Stimulated activated CD8-positive, alpha-beta memory T cell treated with anti-CD3 and anti-CD28 coated beads, Interleukin-7, amount 100 ng/mL, for 1 hour (primary cell): ENCODE measurements at places on chromosomes 2 and 18.

DNA sequence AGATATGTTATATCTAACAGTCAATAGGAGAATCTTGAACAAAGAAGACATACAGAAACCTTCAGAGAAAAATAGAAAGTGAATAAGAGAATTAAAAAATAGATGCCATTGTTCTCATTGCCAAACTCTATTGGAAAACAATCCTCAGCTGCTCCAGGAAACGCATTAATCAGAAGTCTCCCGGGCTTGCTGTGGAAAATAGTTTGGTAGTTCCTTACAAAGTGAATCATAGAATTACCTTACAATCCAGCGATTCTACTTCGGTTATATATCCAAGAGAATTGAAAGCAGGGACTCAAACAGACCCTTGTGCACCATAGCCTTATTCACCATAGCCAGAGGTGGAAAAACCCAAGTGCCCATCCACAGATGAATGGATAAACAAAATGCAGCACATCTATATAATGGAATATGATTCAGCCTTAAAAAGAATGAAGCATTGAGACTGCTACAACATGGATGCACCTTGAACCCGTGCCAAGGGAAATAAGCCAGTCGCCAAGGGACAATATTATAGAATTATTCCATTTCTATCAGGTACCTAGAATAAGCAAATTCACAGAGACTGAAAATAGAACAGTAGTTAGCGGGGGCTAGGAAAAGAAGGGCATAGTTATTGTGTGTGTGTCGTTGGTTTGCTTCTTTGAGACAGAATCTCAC lies 21.9 kb upstream of the CHRNA1 start:
- DNase-seq: no peak

- no peak for DNase-seq
Measured at GRCh38 chr18:35010993-35011392, 30.2 kb upstream of the MAPRE2 start.

- DNase-seq: no peak
Measured at GRCh38 chr18:79432376-79433120, 36.8 kb downstream of the NFATC1 start.

DNA sequence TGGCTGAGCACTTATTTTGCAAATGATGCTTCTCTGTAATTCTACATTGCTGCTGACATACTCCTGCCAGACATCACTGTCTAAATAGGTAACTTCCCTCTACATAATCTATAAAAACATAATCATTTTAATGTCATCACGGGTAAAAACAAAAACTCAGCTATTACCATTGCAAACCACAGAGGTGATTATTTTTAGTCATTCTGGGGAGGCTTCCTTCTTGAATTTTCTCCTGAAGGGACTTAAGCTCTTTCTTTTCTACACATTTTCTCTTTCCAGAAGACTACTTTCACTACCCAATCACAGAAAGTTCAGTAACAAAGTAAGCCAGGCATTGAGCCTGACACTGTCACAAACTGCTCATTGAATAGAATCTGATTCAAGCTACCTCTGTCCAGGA lies 40.4 kb upstream of the NFU1 start:
- DNase-seq: no peak

DNA sequence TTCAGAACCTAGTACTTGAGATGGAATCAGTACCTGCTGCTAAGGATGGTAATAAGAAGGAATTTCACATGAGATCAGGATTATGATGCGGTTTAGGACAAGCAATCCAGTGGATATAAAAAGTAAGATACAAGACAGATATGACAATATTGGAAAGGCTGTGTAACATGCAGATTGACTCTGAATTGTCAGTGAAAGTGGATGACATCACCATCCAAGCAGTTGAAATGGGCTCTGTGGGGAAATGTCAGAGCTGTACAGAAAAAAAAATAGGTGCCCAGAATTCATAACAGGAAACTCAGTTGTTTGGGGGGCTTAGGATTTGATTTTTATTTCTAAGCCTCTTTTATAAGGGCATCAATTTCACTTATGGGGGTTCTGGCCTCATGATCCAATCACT lies 438.3 kb downstream of the SPAG16 start:
- DNase-seq: no peak

DNA sequence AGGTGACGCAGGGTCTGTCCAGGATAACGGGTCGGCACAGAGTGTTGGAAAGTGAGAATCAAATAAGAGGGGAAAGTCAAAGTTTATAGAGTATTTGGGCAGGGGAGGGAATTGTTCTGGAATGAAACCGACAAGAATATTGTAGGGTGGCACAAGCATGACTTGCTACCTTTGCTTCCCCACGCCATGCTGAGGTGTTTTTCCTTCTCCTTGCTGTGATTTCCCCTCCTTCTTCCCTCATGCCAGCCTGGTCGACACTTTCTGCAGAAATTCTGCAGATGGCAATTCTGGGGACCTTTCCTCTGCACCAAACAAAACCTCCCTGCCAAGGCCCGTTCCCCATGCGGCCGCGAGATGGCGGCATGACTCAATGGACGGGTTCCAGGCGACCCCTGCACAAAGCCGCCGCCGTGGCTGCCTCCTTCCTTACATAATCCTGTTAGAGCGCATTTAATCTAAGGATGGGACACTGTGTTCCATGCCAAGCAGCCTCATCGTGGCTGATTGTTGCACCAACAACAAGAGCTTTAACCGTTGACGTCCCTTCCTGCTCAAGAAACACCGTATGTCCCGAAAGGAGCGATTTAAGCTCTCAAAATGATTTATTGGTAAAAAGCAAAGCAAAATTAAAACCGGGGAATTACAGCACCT lies at the start of gene MRO:
Gene MRO, minus strand, starts transcription at position 289 of the 651 bp plus-strand sequence. CDS start 10,616 bp downstream, outside the sequence.
- DNase-seq: peak; percentile 59

DNA sequence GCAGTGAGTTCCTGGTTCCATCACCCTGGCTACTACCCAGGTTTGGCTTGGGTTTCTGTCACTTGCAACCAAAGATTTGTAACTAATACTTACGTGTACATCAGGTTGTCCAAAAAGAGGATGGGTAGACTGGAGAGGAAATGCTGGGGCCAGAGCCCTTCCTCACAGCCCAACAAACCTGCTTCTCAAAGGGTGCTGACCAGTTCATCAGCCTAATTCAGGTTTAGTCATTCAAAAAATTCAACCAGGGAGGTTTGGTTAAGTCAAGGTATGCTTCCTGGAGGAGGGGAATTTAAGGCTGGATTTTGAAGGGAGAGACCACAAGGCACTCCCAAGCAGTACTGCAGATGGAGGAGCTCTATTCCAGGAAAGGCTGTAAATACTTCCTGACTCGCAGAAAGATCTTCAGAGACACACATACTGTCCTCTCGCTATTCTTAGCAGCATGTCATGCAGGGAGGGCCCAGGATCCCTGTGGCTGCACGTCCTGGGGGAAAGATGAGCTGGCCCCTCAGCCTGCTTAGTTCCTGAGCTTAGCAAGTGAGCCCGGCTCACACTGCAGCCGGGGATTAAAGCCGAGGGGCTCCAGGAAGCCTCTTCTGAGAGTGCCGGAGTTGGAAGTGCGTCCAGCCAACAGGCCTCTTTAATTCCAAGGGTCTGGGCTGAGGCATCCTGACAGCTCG lies 40.0 kb upstream of the BIN1 start:
- DNase-seq: no peak

- DNase-seq: no peak
Measured at GRCh38 chr2:207265869-207266268, 100.1 kb upstream of the KLF7 start.
